ENCODE measurements at places on chromosomes 2 and 18.

DNA sequence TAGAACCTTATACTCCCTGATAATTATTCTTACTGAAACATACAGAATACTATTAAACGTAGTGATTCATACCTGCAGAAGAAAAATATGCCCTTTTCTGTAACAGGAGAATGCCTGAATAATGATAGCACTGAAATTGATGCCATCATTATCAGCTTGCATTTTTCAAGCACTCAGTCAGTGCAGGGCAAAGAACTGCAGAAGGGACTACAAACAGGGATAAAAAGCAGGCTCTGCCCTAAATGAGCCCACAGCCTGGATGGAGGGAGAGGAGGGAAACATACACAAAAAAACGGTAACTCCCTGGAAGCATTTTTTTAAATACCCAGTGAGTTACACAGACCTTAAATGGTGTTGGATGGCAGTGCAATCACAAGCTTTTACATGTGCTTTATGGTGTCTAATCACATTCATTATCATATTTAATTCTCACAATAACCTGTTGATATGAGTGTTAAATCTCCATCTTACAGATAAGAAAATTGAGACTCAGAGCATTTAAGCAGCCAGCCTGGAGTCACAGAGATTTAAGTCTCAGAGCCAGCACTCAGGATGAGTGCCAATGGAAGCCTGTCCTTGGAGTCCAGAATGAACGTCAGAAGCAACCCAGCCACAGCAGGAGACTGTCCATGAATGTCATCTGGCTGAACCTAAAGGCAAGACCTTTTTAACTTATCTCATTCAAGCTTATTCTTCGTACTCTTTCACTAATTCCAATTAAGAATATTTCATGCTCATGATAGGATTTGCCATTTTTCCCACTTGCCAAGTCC lies 139.3 kb upstream of the CTNNA2 start:
- no peak for DNase-seq

DNA sequence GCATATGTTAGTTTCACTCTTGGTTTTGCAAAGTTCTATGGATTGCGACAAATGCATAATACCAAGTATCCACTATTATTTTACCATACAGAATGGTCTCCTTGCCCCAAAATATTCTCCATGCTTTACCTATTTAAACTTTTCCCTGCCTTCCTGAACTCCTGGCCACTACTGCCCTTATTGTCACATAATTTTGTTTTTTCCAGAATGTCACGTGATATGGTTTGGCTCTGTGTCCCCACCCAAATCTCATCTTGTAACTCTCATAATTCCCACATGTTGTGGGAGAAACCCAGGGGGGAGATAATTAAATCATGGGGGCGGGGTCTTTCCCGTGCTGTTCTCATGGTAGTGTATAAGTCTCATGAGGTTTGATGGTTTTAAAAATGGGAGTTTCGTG lies 760.0 kb downstream of the METTL4 start:
- DNase-seq = no peak

DNA sequence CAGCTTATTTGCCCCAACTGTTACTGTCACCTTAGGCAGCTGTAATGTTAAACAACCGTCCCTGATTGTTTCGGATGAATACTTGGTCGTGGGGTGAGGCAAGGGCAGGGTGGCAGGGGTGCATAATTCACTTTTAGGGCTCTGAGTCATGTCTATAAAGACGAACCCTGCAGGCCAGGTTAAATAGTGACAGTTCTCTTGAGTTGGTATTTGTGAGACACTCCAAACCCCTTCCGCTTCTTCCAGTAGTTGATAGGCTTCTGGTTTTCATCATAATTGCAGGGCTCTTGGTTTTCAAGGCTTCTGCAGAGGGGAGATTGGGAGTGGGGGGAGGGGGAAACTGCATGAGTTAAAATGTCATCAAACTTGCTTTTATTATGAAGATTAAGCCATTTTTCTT lies 97.2 kb upstream of the TSPYL6 start:
- no peak for DNase-seq

DNA sequence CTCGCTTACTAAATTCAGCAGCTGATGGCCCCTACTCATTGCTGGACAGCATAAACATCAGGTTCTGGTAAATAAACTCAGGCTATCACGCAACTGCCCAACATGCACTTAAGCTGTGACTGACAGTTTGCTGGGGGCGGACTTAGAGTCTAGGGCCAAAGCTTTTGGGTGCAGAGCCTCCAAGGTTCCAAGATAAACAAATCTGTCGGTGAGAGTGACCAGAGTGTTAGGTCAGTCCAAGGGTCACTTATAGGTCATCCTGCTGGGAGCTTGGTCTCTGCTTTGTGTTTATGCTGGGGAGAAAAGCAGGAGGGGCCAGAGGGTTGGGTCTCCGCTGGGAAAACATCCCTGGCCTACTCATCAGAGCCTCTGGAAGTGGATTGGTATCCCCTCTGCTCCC lies 188.6 kb upstream of the GATA6 start:
- DNase-seq = no peak

DNA sequence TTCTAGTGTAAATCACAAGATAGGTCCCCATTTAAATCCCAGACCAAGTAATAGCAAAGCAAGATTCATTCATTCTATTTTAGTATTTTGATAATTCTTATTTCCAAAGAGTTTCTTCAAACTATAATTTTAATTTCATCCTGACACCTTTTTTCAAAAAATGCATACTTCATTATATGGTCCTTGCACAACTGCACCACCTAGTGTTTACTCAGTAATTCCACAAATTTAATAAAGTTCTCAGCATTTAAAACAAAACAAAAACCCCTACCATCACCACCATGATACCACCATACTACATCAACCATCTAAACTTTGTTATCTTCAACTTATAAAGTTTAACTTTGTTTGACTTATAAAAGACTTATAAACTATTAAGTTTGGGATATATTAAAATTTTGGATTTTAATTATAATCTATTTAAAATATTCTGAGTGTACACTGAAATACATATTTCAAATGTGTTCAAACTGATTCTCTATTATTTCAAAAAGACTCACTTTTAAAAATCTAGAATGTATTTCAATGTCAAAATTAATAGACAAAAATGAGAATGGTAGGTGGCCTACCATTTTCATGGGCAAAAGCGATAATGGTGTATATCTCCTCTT lies 44.2 kb downstream of the WDPCP start:
- DNase-seq = no peak
